ENCODE measurements at places on chromosomes 2 and 18.

DNA sequence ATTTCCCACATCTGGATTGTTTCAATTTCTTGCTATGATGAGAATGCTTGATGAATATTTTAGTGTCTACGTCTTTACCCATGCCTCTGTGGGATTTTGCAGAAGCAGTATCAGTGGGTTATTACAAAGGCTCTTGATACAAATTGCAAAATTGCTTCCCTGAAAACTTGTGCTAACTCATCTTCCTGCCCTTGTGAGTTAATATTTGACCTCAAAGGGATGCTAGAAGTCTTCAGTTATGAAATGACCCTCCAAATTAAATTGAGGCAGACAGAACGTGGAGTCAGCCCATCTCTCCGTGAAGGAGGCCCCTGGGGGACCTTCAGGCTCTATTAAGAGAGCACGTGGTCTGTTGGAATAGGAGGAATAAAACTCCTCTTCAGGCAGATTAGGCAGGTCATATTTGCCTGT, 239.2 kb upstream of the HS6ST1 start:
- peak; percentile 36 for DNase-seq

GRCh38 chr2:115165529-115166109, 723.2 kb downstream of the DPP10 start:
- DNase-seq = peak; percentile 8

GRCh38 chr18:7608174-7608550, 41.0 kb downstream of the PTPRM start:
- peak; percentile 23 for DNase-seq

DNA sequence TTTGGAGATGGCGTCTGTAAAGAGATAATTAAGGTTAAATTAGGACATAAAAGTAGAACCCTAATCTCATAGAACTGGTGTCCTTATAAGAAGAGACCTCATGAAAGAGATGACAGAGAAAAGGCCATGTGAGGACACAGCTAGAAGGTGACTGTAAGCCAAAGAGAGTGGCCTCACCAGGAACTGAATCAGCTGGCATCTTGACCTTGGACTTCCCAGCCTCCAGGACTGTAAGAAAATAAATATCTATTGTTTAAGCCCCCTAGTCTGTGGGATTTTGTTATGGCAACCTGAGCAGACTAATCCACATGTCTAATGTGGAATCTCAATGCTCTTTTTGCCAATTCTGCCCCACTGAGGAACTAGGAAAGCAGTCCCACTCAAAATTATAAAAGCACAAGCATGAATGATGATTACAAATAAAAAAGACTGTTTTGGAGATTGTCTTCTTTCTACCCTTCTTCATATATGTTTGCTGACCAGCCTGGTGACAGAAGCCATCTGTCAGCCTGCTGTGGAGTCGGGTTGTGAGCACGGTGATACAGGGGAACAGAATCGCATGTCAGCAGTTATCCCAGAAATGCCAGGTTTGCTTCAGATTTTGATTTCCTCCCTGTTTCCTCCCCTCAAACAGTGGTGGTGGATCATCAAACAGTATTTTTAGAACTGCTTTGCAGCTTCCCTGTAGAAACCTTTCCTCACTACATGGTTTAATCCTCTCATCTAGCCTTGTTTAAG, 54.2 kb downstream of the INPP4A start:
- DNase-seq = no peak

DNA sequence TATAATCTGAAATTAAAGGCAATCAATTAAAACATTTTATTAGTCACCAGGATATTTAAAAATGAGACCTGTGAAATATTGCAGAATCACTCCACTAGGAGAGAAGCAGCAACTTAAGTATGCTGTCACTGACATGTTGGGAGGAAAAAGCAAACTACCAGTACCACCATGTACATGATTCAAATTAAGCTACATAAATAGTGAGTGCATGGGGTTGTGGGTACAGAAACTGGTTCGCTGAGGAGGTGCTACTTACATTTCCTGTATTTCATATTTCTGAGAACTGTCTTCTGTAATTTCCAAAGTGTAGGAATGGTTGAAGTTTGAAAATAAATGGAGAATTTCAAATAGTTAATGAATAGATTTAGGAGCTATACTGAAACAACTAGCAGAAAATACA, 7.9 kb upstream of the NR4A2 start:
- DNase-seq = no peak

DNA sequence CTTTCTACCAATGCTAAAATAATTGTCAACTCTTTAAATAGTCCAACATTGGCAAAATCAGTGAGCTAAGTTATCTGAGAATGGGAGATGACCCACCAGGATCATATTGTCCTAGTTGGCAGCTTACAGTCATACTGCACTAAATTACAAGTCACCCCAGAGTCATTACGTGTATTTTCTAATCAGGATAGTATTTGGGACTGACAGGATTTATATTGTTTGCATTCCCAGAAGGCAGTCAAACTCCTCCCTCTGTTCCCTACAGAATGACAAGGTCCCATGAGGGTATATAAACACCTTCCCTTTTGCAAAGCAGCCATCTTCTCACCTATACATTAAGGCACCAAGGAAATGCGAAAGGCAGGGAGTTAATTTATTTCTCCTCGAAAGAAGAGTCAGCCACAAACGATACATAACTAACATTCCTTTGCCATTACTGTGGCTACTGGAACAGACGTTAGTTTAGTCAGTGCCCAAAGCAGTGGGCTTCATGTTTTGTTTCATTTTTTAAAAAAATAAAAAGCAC, 125.3 kb downstream of the ANTXR1 start:
- peak; percentile 57 for DNase-seq

GRCh38 chr18:36728345-36728744, 100.5 kb downstream of the TPGS2 start:
- DNase-seq = no peak

- DNase-seq = peak; percentile 38
These were observed 163.8 kb upstream of the STK17B start for GRCh38 chr2:196335221-196335634.

- DNase-seq = no peak
These were observed 16.5 kb upstream of the TTC27 start for GRCh38 chr2:32611366-32611765.

DNA sequence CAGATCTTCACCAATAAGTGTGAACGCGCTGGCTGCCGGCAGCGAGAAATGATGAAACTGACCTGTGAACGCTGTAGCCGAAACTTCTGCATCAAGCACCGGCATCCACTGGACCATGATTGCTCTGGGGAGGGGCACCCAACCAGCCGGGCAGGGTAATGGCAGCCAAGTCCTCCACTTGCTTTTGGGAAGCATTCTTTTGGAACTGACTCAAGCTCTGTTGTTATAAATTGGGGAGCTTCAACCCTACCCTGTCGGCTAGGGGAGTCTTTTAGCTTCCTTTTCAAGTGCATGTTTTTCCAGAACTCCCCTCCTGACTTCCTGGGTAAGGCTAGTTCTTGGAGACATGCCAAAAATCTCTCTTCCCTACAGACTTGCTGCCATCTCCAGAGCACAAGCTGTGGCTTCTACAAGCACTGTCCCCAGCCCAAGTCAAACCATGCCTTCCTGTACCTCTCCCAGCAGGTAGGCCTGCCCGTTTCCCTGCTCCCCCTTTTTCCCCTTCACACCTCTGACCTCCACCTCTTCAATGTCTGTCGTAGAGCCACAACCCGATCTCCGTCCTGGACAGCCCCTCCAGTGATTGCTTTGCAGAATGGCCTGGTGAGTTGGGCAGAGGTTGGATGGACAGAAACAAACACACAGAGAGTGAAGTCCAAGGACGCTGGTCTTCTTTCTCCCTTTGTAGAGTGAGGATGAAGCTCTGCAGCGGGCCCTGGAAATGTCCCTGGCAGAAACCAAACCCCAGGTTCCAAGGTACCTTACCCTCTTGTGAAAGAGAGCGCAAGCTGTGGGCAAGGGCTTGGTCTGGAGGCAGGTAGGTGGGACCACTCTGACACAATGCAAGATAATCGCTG, 1.5 kb downstream of the ZFAND2B start:
- DNase-seq = peak; percentile 83

- no peak for DNase-seq
These were observed 20.5 kb upstream of the TNFAIP6 start for GRCh38 chr2:151336863-151337371.

DNA sequence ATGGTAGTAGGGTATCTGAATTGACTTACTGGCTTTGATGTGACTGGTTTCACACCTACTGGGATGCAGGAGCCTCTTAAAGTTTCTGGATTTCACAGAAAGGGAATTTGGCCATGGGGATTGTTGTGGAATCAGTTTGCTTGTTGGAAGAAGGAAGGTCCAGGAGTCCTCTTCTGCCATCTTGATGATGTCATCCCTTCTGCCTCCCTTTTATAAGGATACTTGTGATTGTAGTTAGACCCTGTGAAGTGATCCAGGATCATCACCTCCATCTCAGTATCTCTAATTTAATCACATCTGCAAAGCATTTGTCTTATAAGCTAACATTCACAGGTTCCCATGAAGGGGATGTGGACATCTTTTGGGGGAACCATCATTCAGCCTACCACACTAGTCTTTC, 79.5 kb downstream of the CCDC138 start:
- no peak for DNase-seq

DNA sequence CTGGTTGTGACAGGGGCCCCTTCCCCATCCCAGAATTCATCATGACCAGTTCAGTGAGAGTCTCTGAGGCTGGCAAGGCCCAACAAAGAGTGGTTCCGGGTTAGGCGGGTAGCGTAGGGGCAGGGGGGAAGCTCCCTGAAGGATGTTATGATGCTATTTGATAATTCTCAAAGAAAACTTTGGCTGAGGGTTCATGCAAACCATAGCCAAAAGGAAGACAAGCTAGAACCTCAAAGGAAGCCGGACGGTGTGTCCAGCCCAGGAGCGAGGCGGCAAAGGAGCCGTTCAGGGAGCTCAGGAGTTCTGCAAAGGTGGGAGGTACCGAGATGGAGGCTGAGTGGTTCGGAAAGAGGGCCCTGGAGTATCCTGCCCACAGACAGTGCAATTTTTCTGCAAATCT, 226.8 kb upstream of the RAB6C start:
- no peak for DNase-seq

GRCh38 chr2:119315241-119315925, 51.3 kb downstream of the C2orf76 start:
- DNase-seq = no peak

- DNase-seq = no peak
These were observed 91.5 kb upstream of the LPIN2 start for GRCh38 chr18:3104190-3105054.

All from hepatic stellate cell (primary cell).